ENCODE measurements at places on chromosomes 5 and 9.

GRCh38 chr5:112706446-112707016, 31.2 kb upstream of the APC start:
- no peak for DNase-seq

DNA sequence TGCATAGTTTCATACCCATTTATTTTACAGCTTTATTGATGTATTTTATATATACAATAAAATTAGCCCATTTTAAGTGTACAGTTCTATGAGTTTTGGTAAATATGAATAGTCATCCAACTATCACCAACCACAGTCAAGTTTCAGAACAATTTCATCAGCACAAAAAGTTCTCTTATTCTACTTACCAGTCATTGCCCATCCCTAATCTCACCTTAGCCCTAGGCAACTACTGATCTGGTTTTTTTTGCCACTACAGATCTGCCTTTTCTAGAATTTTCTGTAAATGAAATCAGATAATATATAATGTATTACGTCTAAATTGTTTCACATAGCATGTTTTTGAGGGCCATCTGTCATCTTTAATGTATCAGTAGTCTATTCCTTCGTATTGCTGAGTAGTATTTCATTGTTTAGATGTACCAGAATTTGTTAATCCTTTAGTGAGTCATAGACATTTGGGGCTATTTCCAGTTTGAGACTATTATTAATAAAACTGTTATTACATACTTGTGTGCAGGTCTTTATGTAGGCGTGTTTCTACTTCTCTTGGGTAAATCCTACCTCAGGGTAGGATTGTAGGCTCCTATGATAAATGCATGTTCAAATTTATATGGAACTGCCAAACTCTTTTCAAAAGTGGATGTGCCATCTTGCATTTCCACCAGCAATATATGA, 198.5 kb upstream of the ADAMTSL1 start:
- DNase-seq, result no peak

DNA sequence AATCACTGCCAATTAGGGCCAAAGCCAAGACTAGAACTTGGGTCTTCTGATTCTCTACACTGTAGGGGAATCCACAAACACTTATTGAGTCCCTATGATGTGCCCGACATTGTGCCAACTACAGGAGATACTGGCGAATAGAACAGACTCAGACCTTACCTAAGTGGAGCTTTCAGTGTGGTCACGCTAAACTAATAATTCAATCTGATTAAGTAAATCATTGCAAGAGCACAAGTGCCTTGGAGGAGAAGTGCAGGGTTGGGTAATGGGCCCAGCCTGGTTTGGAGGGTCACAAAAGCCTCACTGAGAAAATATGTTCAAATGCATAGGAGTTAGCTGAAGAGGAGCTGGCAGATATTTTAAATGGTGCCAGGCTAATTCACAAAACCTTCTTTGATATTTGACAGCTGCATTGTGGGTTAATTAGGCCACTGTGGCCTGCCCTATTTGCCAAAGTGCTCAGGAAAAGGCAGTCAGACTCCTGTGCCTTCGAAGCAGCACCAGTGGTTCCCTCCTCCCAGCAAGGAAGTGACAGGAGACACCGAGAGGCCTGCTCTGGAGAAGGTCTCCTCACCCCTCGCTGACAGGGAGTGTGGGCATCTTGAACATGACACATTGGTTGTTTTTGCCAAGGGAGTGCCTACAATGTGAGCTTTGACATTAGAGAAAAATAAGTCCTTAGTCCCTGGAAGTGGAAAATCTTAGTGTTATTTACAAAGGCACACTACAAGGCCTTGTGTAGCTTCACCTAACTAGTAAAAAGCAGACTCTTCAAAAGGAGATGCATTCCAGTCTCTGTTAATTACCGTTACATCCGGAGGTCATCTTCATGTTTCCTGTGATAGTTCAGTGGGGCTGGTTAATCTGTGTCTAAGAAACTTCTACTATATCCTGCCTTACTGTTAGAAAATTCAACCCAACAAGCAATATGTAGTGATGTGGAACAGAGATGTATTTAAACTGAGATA, 24.1 kb upstream of the TRAF1 start:
- DNase-seq, result no peak

- no peak for DNase-seq
Measured at GRCh38 chr5:170504616-170505266, 921 bp downstream of the KCNIP1 start.

- no peak for DNase-seq
Measured at GRCh38 chr9:16319646-16320045, 550.8 kb downstream of the BNC2 start.

DNA sequence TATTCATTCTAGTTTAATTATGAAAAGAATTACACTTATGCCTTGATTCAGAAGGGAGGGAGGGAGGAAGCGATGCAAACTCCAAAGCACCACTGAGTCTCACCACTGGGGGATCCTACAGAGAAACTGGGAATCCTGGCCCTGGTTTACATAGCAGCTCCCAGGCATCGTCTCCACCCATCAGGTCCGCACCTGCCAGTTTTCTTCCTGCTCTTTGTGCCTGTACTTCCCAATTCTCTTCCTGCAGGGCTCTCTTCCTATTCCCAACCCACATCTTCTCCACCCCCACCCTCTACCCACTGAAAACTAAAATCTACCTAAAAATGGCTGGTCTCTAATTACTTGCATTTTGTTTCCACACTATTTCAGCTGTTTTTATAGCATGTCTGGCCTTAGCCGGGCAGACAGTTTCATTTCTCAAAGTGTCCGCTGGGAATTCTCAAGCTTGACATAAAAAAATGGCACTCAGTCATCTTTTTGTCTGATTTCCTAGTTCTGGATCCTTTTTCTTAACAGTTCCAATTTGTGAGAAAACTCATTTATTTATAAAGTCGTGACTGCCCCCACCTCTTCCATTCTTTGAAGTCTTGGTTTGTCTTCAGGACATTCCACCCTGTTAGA, 1.6 kb upstream of the TNIP1 start:
- no peak for DNase-seq

- no peak for DNase-seq
Measured at GRCh38 chr5:142086229-142086628, 22.4 kb upstream of the NDFIP1 start.

- no peak for DNase-seq
Measured at GRCh38 chr9:34254966-34255825, 73.9 kb downstream of the KIF24 start.

Measured in activated CD4-positive, CD25-positive, alpha-beta regulatory T cell (primary cell).